EL (cell line): ENCODE measurements at places on chromosomes 12 and 14.

DNA sequence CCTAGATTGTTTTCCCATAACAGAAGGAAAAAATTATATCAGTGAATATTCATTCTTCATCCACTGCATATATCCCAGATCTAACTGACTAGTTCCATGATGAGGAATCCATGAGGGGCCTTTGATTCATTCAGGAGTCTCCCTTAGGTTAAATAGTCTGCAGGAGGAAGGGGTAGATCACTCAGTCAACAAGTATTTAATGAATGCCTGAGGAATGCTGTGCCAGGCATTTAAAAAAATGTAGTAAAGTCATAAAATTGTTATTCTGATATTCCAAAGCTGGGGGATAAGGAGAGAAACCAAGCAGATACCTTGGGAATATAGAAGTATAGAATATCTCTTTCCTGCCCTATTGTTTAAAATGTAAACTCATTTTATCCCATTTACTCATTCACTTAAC lies 216.2 kb upstream of the CAND1 start:
- peak; percentile 82 for DNase-seq

GRCh38 chr14:32938719-32939253 lies at the start of gene NPAS3:
NPAS3 (plus strand) TSS chr14:32938879.
- no peak for DNase-seq

DNA sequence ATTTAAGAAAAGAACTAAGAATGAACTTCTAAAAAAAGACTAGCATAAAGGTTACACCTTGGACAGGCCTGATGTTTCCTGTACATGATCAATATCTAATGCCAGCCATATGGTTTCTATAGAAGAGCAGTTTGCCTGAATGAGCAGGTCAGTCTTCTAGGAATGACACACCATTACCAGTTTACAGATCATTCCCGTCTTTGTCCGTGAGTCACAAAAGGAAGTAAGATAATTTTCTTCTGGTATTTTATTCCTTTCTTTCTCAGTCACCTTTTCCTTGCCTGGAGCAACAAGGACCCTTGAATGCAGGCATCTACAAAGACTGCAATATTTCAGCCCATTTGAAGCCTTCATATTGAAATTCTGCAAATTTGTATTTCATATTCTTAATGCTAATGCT lies 44.6 kb upstream of the CNTN1 start:
- no peak for DNase-seq

DNA sequence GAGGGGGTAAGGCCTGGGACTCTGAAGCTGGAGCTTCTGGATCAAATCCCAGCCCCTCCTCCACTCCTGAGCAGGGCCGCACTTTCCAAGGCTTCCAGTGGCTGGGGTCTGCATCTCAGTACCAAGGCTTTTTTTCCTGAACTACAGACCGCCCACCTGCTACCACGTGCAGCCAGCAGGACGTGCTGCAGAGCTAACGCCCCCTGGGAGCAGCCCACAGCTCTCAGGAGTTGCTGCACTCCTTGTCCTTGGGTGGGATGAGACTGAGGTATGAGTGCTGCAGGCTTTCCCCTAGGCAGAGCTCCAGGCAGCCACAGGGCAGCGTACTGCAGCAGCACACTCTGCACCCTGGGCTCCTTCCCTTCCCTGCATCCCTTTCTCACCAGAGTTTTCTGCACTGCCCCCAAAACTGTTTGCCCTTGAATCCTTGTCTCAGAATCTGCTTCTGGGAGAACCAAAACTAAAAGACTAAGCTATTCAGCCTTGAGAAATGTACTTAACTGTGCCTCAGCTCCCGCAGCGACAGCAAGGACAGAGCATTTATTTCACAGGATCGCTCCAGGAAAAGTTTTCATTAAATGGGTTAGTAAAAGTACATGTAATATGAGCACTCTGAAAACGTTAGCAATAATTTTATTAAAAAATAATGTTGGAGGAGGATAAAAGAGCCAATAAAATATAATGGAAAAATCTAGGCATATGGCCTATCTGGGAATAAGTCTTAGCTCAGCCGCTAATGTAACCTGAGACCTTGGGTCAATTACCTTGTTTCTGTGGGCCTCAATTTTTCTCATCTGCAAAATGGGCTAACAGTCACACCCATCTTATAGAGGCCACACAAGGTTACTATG lies 25.5 kb downstream of the RBM19 start:
- no peak for DNase-seq

- no peak for DNase-seq
Observed at GRCh38 chr14:34749408-34749807, 35.0 kb upstream of the CFL2 start.

GRCh38 chr14:59831121-59831730 lies 39.4 kb downstream of the RTN1 start:
- DNase-seq, result no peak

GRCh38 chr14:104689109-104689880 lies at the start of gene INF2:
INF2 (plus strand) TSS chr14:104689618; CDS start chr14:104701366, 11,748 bp downstream.
- DNase-seq, result peak; percentile 72

GRCh38 chr12:12807970-12808702 lies 5.0 kb upstream of the DDX47 start:
- peak; percentile 50 for DNase-seq

DNA sequence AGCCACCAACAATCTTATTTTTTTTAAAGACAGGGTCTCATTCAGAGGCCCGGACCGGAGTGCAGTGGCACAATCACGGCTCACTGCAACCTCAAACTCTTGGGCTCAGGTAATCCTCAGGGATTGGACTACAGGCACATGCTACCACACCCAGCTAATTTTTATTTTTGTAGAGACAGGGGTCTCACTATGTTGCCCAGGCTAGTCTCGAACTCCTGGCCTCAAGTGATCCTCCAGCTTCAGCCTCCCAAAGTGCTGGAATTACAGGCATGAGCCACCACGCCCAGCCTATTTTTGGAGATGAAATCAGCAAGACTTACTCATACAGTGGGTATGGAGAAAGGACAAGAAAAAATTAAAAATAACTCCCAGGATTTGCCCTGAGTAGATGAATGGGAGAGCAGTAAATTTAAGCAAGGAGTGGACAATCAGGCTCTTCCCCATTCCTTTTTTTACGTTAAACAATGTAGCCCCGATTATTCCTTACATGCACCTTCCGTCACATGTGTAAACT lies 13.2 kb downstream of the FMNL3 start:
- peak; percentile 31 for DNase-seq

- DNase-seq, result no peak
Observed at GRCh38 chr12:57247041-57247440, 3.9 kb downstream of the STAC3 start.

- no peak for DNase-seq
Observed at GRCh38 chr12:132477017-132477702, 12.8 kb upstream of the FBRSL1 start.

- no peak for DNase-seq
Observed at GRCh38 chr12:30979371-30980259, 53.1 kb downstream of the TSPAN11 start.

GRCh38 chr12:53214687-53215455 lies 7.8 kb upstream of the ITGB7 start:
- DNase-seq, result no peak

- peak; percentile 97 for DNase-seq
Observed at GRCh38 chr12:45232756-45233372, 17.0 kb downstream of the ANO6 start.

- DNase-seq, result no peak
Observed at GRCh38 chr12:9367201-9367600, 159.0 kb upstream of the PZP start.

GRCh38 chr12:1691123-1692007 lies 495 bp downstream of the ADIPOR2 start:
- peak; percentile 43 for DNase-seq

DNA sequence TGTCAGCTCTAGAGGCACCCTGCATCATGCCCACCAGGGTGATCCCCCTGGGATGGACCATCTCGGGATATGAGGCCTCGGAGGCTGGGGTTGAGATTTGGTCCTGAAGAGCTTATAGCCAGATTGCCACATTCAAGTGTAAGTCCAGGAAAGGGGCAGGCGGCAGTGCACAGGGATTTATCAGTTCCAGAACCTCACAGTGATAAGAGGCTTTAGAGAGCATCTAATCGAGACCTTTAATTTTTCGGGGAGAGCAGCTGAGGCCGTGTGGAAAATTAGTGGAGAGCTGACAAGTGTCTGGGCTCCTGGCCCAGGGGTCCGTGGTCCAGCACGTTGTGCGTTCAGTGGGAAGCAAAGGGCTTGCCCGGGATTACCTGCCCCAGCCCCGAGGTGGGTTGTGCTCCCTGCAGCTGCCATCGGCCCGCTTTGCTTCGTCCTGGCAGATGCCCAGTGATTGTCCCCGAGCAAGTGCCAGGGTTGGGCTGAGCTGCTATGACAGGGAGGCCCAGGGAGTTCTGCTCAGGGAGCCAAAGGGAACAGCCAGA lies 52.1 kb downstream of the C14orf132 start:
- no peak for DNase-seq

- DNase-seq, result no peak
Observed at GRCh38 chr12:53751336-53752191, at the start of gene CISTR. CISTR (minus strand) TSS chr12:53751979.
